ENCODE measurements at places on chromosomes 2 and 18.

DNA sequence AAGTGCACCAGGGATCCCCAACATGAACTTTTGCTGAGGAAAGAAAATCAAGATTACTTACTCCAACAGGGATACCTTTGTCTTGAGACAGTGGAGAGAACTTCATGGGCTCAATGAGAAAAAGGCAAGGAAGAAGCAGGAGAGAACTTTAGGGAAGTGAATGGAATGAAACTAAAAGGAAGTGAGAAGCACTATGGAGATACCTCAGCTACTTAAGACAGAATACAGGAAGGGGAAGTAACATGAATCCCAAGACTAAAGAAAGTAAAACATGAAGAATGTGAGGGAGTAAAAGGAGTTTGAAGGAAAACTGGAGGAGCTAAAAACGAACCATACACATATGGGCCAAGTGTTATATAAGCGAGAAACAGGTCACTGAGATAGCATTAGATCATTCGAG, 32.4 kb upstream of the ACTR3 start:
- no peak for DNase-seq

GRCh38 chr2:12577091-12577490, 139.6 kb upstream of the TRIB2 start:
- DNase-seq, result no peak

- DNase-seq, result no peak
Measured at GRCh38 chr2:22784566-22784965, 600.4 kb upstream of the KLHL29 start.

- peak; percentile 97 for DNase-seq
Measured at GRCh38 chr18:3623769-3624545, 174.0 kb downstream of the TGIF1 start.

DNA sequence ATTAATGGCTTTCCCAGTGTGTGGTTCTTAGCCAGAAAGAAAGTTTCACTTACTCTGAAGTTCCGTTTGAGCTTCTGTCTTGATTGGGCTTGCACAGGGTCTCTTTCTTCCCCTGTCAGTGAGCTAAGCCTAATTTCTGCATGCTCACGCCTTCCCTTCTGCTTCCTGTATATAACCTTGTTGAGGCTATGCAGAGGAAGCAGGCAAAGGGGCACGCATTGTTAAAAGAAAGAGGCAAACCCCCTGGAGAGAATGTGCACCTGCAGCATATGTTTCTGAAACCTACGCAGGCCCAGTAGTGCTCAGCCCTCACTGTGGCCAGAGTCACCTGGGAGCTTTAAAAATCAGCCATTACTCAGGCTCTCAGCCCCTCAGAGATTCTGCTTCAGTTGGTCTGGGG, 14.5 kb upstream of the PLA2R1 start:
- DNase-seq, result no peak

DNA sequence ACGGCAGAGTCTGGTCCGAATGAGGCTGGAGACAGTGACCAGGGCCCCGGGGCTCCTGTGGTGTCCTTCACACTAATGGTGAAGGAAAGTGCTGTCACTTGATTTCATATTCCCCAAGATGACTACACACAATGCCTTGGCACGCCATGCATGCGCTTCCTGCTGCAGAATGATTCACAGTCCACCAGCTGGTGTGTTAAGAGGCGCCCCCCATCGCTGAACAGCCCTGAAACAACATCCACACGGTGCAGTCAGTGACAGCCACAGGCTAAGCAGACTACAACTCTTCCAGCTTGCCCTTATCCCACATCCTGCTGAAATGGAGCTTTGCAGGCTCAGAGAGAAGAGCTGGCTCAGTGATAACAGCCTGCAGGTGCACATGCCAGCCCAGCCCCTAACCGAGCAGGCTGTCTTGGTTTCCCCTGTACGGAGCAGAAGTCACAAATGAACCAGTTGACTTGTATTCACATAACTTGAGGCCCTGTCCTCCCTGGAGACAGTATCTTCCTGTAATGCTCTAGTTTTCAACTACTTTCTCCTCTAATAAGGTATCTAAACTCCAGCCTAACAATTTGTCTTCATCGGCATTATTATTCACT, 24.3 kb upstream of the CDH20 start:
- peak; percentile 27 for DNase-seq

DNA sequence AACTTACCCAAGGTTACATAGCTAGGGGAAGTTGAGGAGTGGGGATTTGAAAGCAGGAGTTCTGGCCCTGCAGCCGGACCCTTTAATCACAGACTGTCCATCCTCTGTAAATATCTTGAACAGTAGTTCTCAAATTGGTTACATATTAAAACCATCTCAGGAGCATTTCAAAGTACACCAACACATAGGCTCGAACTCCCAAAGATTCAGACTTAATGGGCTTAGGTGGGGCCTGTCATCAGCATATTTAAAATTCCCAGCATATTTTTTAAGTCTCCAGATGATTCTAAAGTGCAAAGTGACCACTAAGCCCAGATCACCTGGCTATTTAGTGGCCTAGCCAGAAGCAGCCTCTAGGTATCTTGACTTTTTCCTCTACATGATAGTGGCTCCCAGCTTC, 192.2 kb downstream of the ZNF385B start:
- DNase-seq, result no peak

DNA sequence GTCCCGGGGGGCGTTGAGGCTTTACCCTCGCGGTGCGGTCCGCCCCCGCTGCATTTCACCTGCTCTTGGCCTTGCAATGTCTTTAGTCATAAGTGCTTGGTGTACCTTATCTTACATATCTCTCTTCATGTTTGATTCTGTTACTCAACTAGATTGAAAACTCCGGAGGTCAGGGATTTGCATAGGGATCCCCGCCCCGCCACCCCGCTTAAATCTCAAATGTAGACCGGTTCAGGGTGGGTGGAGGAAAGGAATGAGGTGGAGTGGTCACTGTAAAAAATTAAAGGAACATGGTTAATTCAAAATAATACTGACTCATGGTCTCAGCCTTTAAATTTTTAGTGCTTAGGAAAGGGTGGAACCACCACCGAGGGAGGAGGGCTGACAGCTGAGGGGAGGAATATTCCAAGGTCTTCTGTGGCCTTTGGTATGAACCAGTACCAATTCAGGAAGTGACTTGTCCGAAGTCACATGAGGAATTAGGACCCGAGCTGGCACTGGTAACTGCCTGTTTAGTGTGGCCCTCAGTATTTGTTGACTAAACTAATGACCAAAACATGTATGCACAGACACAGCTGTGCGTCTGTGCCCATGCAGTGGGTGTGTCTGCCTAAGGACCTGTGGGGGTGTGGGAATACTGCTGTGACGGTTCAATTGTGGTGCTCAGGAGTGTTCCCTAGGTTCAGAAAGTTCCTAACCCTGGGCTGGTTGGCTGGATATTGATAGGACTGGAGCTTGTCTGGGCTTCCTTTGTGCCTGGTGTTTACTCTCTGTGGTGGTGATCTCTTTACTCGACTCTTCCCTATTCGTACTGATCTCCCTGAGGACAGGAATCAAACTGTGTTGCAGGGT, 1.0 kb downstream of the PLEKHB2 start:
- DNase-seq, result peak; percentile 27

- DNase-seq, result peak; percentile 93
Measured at GRCh38 chr2:8803658-8804379, 33.6 kb downstream of the KIDINS220 start.

- DNase-seq, result peak; percentile 82
Measured at GRCh38 chr2:188601927-188602326, 310.3 kb downstream of the GULP1 start.

- no peak for DNase-seq
Measured at GRCh38 chr2:48696881-48697280, 58.6 kb downstream of the LHCGR start.

Measured in astrocyte of the spinal cord (primary cell).